ENCODE measurements at places on chromosomes 2 and 18. TPM values are rescaled to one million over a fixed set of nuclear protein-coding genes. Genes with fewer than 3 reads are reported as not detected.

LGALSL gene
- total RNA-seq = under 0.01 TPM

RHBDD1 gene
- 11.0 TPM for total RNA-seq

CERKL gene
- not detected for total RNA-seq

FBLN7 gene
- 10.4 TPM for total RNA-seq

APLF gene
- total RNA-seq = 4.4 TPM

GRCh38 chr2:152251211-152251610 is 75.6 kb upstream of the STAM2 start:
- no peak for DNase-seq

GRCh38 chr2:1931003-1931914 is 186.9 kb upstream of the PXDN start:
- DNase-seq = no peak

GRCh38 chr2:109609352-109610024 is 4.3 kb downstream of the SEPTIN10 start:
- peak; percentile 59 for DNase-seq

- peak; percentile 57 for DNase-seq
Observed at GRCh38 chr2:71385012-71385411, 53.4 kb downstream of the ZNF638 start.

GRCh38 chr2:69021727-69022126 is 8.7 kb downstream of the ANTXR1 start:
- no peak for DNase-seq

- no peak for DNase-seq
Observed at GRCh38 chr2:149314687-149315086, 15.7 kb upstream of the LYPD6 start.

GRCh38 chr2:122249673-122250072 is 494.2 kb downstream of the TSN start:
- DNase-seq = no peak

- no peak for DNase-seq
Observed at GRCh38 chr2:58865436-58865835, 624.3 kb upstream of the FANCL start.

DNA sequence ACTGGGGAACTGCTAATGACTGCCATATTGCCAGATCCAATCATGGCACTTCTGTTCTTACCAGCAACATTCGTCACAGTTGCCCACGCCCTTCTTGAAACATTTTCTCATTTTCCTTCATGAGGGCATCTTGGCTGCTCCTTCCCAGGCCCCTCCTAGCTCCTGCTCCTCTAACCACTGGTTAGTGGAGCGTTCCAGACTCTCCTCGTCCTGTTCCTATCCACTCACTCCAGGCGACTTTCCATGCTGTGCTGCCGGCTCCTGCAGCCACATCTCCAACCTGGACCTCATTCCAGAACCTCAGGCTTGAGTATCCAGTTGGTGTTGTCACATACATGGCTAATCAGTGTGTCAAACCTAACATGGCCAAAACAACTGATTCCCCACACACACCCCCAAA is 1.3 kb upstream of the ADI1 start:
- DNase-seq = no peak

DNA sequence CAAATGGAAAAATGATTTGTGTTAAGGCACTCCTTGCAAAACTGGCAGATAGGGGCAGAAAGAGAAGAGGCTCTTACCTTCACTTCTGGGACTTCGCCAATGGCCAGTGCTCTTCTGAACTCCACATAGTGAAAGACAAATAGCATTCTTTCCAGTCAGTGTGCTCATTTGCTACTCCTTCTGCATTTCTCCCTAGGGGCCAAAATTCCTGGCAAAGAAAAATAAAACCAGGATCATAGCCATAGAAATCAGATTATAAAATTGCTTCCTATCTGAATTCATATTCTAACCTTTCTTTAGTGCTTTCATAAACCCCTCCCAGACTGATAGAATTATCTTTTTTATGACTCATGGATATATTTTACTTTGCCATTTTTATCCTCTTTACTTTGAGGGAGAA is 56.9 kb upstream of the PELI1 start:
- no peak for DNase-seq

- DNase-seq = no peak
Observed at GRCh38 chr2:29272311-29272710, 157.1 kb downstream of the CLIP4 start.

DNA sequence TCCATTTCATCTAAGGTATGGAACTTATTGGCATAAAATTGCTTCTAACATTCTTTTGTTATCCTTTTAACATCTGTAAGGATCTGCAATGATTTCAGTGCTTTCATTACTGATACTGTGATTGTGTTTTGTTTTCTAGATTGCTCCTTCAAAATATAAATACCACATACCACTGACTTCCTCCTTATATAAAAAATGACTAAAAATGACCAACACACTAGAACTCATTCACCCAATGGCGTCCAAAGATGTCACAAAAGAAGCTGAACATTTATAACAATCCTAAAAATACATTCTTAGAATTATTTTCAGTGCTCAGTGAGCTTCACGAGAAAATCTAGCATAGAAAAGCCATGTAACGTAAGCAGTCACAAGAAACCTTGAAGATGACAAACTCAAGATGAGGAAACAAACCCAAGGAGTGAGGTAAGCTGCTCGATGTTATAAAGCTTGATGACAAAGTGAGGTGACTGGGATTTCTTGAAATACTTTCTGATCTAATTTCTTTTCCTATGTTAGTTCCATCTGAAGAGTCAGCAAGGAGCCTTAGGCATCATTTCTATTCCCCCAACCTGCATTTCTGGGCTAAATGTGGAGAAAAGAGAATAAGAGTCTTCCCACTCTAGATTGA is 42.6 kb downstream of the PNO1 start:
- no peak for DNase-seq

GRCh38 chr18:26227051-26227670 is 916 bp downstream of the TAF4B start:
- no peak for DNase-seq
